ENCODE measurements at places on chromosomes 1 and 21.
A peak's percentile ranks its signal among the peaks of the same experiment; 100 is the strongest.

- DNase-seq, result peak; percentile 59
Observed at GRCh38 chr1:50968821-50969610, 1.0 kb upstream of the CDKN2C start.

GRCh38 chr1:192568063-192568462, 7.5 kb upstream of the RGS1 start:
- DNase-seq, result no peak

GRCh38 chr1:37605061-37605650, 9.4 kb upstream of the GNL2 start:
- DNase-seq, result no peak

DNA sequence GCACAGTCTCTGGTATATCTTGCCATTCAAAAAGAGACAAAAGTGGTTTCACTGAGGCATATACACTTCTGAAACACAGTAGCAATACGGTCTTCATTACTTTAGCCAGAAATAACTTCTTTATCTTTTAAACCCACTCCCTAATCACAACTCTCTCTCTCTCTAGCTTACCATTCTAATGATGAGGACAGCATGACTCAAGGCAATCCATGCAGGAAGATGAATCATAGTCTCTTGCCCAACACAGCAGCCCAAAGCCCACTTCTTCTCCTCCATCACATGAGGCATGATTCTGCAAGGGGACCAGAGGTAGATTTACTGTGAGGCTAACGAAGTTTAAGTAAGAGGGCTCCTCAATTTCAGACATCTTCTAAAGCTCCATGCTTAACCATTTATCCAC, 285.0 kb upstream of the NR5A2 start:
- DNase-seq, result no peak

DNA sequence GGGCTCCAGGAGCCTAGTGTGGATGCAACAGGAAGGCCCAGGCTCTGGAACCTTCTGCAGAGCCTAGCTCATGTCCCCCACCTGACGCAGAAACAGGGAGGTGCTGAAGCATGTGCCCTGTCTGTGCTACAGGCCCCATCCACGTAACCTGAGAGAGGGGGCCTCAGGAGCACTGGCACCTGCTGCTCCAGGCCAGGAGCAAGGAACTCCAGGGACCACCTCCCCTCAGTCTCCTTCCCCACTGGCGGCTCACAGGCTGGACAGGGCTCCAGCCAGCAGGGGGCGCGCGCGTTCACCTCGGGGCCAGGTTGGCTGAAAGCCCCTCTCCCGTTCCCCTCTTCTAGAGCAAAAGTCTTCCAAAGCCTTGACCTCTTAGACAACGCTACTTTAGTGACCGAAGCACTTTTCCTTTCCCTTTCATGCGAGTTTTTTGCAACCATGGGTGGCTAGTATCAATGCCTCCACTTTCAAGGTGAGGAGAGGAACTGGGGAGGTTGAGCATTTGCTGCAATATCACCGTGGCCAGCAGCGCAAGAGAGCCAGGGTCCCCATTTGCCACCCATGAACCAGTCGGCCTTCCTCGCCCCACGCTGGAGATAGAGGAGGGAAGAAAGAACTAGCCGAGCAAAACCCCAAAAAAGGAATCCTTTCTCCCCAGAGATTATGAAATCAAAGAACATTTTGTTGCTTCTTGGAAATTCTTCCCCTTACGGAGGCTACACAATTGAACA, 52.4 kb upstream of the GPR157 start:
- peak; percentile 86 for DNase-seq

GRCh38 chr21:27681841-27682240, 715.0 kb upstream of the ADAMTS5 start:
- no peak for DNase-seq

- no peak for DNase-seq
Observed at GRCh38 chr1:96771847-96772246, 50.3 kb downstream of the PTBP2 start.

DNA sequence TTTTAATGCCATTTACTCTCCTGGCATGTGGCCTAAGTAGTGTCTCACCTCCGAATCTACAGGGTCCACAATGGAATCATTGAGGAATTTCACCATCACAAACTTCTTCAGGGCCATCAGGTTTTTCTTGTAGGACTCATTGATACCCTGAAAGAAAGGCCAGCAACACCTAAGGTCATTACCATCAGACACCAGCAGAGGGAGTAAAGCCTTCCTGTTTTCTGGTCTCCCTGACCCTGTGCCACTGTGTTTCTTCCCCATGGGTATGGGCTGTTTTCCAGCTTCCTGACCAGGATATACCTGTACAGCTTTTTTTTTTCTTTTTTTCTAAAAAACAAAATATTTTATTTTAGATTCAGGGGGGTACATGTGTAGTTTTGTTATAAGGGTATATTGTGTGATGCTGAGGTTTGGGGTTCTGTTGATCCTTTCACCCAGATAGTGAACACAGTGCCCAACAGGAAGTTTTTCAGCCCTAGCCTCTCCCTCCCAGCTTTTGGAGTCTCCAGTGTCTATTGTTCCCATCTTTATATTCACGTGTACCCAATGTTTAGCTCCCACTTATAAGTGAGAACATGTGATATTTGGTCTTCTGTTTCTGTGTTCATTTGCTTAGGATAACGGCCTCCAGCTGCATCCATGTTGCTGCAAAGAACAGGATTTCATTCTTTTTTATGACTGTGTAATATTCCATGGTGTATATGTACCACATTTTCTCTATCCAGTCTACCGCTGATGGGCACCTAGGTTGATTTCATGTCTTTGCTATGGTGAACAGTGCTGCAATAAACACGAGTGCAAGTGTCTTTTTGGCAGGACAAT, 18.3 kb downstream of the PPT1 start:
- no peak for DNase-seq

- DNase-seq, result no peak
Observed at GRCh38 chr1:57600424-57600823, 176.6 kb upstream of the DAB1 start.

DNA sequence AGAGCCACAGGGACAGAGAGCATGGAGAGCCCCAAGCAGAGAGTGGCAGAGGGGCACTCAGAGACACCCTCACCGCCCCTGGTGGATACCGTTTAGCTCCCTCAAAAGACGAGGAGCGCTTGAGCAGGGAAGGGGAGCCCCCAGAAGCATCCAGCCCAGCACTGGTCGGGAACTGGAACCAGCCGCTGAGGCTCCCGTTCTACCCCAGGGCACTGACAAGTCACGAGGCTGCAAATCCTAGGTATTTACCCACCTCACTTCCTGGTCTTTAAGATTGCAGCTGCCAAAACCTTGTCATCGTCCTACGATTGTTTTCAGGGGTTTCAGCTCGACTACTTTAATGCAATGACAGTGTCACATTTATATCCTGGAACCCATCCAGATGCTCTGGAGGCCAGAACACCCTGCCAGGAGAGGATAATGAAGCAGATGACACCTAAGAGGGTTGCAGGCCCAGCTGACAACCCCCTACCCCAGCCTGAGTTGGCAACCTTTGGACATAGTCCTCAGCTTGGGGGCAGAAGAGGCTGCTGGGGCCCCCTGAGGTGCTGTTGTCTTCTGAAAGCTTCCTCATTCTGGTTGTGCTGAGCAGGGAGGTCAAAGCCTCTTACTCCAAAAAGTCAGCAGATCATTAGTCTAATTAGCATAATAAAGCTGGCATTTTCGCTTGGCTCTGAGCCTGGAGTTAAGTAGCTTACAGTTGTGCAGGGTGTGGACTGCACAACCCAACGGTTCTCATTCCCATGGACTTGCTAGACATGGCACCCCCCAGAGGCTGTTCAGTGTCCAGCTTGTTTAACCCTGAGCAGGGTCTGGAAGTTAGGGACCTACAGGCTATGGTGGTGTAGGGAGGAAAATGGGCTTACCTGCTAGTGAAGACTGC, 20.6 kb upstream of the BACE2 start:
- peak; percentile 40 for DNase-seq

GRCh38 chr1:69191335-69191734, 376.4 kb upstream of the LRRC7 start:
- DNase-seq, result no peak

GRCh38 chr1:45512641-45513054, 9.0 kb downstream of the PRDX1 start:
- peak; percentile 90 for DNase-seq

GRCh38 chr1:100950781-100951180, 54.9 kb downstream of the SLC30A7 start:
- DNase-seq, result no peak

DNA sequence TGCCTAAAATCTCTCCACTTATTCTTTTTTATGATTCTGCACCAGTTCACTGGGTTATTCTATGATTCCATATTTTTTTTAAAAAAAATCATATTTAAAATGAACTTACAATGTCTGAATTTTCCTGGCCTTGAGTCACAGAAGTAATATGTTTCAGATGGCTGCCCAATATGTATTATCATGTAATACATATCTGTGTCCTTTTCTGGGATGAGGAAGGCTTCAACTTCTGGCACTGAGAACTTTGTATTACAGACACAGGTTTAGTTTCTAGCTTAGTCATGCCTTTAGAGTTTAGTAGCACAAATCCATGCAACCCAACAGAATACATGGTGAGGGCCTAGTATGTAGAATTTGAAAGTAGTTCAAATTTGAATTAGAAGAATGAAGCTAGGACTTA, 7.8 kb upstream of the HSD17B7 start:
- no peak for DNase-seq

DNA sequence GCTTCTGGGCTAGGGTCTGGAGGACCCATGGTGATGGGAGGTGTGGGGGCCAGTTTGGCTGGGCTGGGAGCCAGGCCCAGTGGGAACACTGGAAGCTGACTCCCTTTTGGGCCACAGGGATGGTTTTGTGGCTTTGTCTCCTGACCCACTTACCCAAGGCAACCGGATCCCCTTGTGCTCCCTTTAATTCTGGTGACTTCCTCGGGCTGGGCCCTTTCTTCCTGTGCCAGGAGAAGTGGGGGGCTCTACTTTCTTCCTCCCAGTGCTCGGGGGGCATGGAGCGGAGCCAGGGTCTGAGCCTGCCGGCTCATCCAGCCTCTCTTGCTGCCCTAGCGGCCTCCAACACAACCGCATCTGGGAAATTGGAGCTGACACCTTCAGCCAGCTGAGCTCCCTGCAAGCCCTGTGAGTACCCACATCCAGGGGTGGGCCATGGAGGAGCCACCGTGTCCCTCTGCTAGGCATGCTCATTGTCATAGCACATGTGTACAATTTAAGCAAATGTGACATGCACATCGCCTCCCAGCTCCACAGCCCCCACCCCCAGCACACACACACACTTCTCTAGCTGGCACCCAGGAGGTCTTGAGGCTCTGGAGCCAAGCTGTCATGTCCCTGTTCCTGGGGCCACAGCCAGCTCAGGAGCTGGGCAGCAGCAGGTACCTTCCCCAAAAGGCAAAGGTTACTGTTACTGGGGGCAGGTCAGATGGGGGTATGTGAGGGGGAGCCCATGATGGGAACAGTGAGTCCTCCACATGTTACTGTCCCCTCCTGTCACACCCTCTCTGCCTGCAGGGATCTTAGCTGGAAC, 35.0 kb downstream of the UBE2T start:
- DNase-seq, result no peak

DNA sequence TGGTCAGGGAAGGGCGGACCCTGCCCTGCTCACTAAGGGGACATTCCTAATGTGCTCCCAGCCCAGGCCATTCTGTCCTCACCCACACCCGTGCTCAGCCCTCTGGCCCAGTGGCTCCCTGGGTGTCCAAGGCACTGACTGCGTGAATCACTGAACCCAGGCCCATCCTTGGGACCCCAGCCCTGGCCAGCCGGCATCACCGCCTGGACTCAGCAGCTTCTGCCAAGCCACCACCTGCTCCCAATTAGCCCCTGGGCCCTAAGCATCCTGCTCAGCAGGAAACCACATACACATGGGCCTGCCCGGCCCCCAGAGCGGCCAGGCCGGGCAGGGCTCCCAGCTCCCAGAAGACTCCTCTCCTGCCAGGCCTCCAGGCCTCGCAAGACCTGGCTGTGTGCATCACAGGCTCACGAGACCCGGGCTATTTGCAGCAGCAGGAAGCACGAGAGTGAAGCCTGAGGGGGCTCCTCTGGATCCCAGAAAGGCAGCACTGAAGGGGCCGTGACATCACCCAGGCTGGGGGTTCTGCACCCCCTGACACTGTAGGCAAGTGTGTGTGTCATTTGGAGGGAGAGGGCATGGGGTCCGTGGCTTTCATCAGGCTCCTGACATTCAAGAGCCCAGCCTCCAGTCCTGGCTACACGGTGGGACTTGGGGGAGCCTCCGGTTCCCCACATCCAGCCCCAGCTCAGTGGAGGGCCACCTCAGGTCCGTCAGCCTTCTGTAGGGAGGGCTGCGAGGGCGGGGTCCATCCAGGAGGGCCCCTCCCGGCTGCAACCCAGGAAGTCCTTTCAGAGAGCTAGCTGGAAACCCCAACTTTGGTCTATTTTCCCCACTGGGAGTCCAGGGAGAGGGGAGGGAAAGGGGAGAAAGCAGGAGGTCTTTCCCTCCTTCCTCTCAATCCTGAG, 1.6 kb downstream of the MFAP2 start:
- DNase-seq, result no peak

GRCh38 chr1:145918992-145919939, 749 bp upstream of the PEX11B start:
- peak; percentile 68 for DNase-seq

DNA sequence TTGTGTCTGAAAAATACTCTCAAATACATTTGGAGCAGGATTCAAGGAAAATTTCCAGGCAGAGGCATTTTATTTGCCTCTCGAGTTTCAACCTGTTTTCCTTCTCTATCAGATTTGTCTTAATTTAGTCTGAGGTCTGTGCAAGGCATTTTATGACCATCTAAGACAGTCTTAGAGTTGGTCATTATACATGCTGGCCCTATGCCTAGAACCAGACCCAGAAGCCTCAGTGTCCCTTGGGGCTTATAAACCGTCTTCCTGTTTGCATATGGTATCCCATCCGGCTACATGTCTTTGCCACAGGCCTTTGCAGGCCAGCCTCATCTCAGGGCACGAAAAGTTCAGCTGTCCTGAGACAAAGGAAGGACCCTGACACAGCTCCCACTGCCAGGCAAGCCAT, 346.1 kb downstream of the SIPA1L2 start:
- no peak for DNase-seq

DNA sequence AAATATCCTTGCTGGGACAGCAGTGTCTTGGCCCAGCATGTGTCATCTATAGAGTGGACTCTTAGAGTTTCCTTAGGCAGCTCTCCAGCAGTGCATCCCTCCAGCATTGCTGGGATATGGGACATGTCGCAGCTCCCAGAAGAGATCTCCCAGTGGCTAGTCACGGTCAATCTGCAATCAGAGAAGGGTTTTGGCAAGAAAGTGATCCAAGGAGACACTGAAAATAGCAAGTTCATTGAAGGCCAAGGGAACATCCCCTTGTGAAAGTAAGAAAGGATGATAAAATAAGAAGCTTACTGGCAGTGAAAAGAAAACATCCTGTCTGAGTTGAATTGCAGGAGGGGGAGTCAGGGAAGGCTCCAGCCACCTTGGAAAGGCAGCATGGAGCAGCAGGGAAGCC, 19.3 kb upstream of the NPL start:
- DNase-seq, result no peak

DNA sequence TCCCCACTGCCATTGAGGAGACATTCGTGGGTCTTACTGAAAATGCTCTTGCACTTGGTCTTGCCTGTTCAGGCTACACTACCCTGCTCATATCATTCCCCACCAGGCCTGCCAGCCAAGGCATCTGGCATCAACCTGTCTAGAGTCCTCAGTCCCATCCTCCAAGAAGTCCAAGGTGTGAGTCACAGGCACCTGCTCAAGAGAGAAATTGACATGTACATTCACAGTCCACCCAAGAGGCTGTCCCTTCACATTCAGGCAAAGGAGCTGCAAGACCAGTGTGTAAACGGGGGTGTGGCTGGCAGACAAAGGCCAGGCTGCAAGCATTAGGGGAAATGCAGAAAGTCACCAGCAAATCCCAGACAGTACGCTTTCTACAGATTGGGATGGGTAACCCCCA, 13.1 kb upstream of the PLA2G2C start:
- DNase-seq, result peak; percentile 58

All from mucosa of descending colon (tissue), 3 donors.